ENCODE measurements at places on chromosomes 7 and 10.

GRCh38 chr7:121475806-121476205 is 79.7 kb upstream of the FAM3C start:
- DNase-seq = no peak

GRCh38 chr10:102072673-102073527 is 7.8 kb downstream of the HPS6 start:
- DNase-seq = peak; percentile 83

DNA sequence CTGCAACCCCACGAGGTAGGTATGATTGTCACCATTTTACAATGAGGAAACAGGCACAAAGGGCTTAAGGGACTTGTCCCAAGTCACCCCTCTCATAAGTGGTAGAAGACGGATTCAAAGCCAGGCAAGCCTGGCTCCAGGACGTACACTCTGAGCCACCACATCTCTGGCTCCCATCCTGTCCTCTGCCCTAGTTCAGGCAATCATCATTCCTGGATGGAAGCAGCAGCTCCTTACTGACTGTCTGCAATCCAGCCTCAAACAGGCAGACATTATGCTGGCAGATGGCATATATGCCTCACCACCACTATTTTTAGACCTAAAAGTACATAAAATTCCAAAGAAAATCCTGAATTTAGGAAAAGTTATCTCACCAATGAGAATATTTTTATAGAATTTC is 100.7 kb downstream of the USP6NL start:
- no peak for DNase-seq

- no peak for DNase-seq
Measured at GRCh38 chr7:50389961-50390360, 60.2 kb downstream of the FIGNL1 start.

- DNase-seq = no peak
Measured at GRCh38 chr7:80472491-80473200, 39.2 kb downstream of the GNAT3 start.

DNA sequence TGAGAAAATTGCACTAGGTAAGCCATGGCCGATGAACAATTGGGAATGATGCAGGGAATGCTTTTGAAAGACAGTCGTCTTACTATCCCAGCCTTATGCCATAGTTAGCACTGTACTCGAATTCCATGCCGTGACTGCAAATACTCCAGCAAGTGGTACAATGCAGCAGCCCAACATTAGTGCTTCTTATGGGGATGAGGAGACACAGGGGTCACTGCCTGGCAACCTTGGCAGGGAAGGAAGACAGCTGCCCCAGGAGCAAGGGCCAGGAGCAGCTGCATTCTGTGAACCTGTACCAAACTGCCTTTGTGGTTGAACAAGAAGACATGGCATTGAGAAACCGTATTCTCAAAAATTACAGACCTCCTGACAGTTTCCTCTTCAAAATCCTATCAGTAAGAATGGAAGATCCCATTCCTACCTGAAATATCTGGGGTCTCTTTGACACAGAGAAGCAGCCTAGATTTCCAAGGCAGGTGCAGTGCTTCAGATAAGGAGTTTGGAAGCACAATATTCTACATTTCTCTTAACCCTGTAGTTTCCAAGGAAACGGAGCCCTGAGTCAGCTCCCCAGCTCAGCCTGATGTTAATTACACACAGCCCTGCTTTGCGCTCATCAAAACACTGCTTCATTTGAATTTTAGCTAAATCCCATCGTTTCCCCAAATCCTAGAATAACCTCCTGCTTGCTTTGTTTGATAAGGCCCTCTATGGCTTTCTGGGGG is 49.0 kb upstream of the FRMD4A start:
- DNase-seq = no peak

DNA sequence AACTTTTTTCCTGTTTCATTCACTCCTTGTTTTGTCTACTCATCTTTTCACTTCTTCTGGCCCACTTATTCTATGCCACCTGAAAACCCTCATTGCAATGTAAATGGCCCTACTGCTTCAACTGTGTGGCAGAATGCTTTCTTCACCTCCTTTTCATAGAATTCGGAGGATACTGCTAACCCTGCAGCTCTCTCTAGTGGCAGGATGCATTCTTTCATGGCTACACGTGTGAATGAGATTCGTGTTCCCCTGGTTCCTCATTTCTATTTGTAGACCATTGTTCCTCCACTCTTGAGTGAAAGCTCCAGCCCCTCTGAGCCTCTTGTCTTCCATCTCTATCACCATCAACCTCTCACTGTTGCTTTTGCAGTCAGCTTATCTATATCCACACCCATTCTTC is 20.9 kb upstream of the CYP26C1 start:
- no peak for DNase-seq
